Hematopoietic multipotent progenitor cell (in vitro differentiated cells): ENCODE measurements at places on chromosomes 6 and 20.

DNA sequence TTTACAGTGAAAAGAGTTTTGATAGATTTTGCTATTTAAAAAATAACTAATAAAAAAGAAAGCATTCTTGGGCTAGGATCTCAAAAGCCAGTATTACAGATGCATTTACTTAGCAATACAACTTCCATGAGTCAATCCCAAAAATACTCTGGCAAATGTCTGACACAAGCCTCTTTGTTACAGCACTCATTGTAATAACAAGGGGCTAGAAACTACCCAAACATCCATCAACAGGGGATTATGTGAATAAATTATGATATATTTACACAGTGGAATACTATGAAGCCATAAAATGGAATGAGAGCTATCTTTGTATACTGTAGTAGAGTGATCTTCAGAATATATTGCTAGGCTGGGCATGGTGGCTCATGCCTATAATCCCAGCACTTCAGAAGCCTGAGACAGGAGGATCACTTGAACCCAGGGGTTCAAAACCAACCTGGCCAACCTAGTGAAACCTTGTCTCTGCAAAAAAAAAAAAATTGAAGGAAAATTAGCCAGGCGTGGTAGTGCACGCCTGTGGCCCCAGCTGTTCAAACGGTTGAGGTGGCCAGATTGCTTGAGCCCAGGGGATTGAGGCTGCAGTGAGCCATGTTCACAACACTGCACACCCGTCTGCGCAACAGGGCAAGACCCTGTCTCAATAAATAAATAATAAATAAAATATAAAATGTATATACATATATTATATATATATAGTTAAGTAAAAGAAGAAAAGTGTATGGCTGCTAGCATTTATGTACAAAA is 34.7 kb upstream of the TOP1 start:
- DNase-seq: no peak

DNA sequence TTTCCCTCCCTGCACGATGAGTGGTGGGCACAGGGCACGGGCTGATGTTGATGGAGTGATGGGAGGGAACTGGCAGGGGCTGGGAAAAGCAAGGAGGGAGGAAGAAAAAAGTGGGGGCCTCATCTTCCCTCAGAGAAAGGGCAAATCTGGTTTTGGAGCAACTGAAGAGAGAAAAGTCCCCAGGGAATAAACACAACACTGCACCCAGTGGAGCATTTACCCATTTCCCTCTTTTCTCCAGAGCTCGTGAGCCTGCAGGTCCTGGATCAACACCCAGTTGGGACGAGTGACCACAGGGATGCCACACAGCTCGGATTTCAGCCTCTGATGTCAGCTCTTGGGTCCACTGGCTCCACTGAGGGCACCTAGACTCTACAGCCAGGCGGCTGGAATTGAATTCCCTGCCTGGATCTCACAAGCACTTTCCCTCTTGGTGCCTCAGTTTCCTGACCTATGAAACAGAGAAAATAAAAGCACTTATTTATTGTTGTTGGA is 11.4 kb downstream of the MICA start:
- DNase-seq: no peak

DNA sequence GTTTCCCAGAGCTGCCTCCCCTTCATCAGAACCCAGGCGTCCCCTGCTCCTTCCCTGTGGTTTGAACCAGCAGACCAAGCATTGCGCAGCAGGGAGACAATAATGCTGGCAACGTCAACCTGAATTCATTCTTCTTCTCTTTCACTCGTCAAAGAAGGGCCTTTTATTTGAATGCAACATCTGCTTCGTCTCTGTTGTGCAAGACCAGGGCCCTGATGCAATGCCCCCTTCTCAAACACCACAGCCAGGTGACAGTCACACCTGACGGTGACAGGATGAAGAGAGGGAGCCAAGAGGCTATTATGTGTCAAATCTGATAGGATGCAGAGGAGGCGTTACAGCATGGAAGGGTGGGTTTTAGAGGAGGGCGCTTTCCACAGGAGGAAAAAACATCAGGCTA is 8.0 kb downstream of the INSM1 start:
- DNase-seq: no peak

DNA sequence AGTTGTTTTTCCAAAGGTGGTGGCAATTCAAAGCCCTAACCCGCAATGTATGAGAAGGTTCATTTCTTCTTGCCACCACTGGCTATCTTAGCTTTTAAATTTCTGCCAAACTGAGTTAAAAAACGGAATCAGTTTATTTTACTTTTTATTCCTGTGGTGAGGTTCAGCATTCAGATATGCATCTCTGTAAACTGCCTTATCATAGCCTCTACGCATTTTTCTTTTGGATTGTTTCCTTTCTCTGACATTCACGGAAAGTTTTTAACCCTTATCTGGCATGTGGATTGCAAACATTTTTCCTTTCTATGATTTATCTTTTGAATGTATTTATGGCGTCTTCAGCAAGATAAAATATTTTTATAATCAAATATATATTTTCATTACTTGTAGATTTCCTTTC is 37.7 kb downstream of the AK9 start:
- peak; percentile 26 for DNase-seq

DNA sequence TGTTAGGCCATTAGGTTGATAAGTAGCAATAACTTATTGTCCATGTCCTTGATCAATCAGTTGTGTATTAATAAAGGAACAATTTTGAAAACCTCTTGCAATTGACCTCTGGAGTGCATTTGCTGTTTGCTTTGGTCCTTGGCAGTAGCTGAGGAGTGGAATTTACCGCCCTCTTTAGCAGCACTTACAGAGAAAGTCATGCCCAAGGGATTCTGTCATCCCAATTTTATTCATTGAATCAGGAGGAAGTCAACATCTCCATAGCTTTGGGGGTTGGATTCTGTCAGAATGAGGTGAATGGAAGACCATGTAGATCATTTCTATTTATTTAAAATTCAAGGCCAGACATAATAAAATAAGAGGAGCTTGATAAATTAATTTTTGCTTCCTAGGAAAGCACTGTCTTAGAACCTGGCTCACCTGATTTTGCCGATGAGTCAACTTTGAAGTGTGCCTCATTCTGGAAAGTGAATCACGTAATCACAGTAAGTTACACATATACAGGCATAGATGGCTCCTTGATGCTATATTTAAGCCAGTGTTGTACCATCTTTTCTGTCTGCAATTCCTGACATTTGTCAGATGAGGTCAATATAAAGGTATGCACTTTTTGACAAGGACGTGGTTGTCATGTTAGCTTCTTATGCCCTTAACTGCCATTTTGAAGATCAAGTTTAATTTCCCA is 128.7 kb upstream of the MLIP start:
- no peak for DNase-seq

GRCh38 chr20:31967830-31968249 is at the start of gene XKR7:
Gene XKR7 (plus strand): TSS chr20:31968151. CDS start chr20:31968176, 25 bp downstream.
- DNase-seq: no peak

GRCh38 chr20:59015411-59015810 is 3.8 kb upstream of the TUBB1 start:
- DNase-seq: no peak

DNA sequence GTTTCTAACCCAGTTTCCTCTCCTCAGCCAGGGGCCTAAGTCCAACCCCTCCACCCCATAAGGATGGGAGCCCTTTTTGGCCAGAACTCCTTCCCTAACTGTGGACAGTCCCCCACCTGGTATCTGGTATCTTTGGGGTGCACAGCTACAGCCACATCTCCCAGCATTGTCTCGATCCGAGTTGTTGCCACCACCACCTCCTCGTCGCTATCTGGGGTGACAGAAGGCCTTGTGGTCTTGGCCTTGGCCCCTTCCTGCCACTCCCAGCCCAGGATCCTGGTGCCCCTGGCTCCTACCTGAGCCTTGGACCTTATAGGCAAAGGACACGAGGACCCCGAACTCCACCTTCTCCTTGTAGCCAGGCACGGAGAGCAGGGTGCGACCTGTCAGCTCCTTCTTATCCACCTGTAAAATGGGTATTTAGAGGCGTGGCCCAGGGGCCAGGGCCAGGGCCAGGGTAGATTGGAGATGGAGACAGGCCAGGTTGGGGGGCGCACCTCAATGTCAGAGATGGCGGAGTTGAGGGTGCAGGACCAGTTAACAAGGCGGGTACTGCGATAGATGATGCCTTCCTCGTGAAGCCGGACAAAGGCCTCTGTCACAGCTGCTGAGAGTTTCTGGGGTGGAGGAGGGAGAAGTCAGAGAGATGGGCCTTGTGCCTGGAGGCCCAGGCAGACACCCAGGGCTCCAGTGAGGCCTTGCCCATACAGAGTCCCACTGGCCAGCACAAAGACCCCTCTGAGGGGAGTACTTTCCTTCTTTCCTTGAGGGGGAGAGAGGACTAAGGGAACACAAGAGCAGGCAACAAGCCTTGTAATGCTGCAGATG is 7.2 kb upstream of the VWA7 start:
- DNase-seq: no peak

- no peak for DNase-seq
These were observed 70.6 kb upstream of the PMEPA1 start for GRCh38 chr20:57780398-57780797.

GRCh38 chr6:358432-358831 is 33.1 kb upstream of the IRF4 start:
- DNase-seq: no peak

DNA sequence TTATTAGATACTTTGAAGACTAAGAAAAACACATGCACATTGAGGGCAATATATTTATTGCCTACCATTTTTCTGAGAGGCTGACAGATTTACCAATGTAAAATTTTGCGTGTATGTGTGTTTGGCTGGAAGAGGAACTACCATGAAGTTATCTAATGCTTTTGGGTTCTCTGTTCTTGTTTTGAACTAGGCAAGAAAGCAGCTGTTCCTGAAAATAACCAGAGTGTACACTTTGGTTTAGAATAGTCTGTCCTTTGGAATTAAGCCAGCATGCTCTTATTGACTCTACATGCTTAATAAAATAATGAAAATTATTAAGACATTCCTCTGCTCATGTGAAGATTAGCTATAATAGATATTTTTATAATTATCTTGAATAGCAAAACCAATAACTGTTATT is 129.2 kb downstream of the MYB start:
- DNase-seq: no peak

- no peak for DNase-seq
These were observed 19.3 kb downstream of the HIVEP2 start for GRCh38 chr6:142925575-142926110.

DNA sequence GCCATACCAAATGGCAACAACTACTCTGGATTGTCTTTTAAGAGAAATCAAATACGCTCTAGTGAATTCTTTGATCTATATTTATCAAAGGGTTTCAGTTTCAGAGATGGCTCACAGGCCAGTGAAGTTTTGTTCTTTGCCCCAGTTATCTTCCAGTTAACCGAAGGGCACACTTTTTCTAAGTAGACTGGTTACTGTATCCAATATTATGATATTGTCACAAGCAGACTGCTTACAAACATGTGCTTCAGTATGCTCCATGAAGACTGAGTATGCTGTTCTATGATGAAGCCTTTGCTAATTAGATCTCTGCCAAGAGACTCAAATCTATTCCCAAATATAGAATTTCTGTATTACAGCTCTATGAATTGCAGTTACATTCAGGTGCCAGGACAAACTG is 181.1 kb downstream of the REV3L start:
- no peak for DNase-seq

DNA sequence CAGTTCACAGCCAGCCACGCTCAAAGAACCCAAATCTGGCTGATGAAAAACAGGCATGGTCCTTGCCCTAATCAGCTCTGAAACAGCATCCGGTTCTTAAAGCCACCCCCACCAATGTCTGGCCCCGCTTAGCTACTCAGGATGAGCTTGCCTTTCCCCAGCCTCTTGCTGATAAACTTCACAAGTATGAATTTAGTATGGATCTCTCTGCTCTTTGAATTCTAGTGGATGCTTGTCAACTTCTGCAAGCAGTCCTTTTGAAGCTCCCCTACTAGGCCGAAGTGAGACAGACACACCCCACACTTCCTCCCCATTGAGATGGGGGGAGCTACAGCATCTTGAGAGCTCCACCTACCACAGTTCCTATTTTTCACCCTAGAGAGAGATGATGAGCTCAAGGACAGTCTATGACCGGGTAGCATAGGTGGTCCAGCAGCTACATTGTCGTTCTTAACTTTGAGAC is 36.7 kb downstream of the EBF4 start:
- DNase-seq: peak; percentile 74

DNA sequence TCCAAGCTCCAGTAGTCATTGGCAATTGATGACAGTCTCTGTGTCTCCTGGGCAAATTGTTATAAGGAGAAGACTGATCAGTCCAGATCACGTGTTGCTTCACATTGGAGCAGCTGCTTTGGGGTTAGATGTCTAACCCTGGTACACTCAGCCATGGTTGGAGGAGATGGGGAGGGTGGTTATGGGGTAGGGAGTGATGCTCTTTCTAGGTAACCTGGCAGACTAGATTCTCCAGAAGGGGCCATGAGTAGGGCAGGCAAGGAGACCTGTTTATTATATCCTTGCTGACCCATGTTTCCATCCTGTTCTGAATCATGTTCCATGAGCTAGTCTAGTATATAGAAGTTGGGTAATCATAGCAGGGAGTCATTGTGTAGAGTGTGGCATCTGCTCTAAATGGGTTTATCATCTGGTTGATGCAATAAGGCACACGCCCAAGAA is 50.8 kb upstream of the BACH2 start:
- DNase-seq: no peak

- no peak for DNase-seq
These were observed 39.0 kb downstream of the B4GALT5 start for GRCh38 chr20:49674383-49675352.

DNA sequence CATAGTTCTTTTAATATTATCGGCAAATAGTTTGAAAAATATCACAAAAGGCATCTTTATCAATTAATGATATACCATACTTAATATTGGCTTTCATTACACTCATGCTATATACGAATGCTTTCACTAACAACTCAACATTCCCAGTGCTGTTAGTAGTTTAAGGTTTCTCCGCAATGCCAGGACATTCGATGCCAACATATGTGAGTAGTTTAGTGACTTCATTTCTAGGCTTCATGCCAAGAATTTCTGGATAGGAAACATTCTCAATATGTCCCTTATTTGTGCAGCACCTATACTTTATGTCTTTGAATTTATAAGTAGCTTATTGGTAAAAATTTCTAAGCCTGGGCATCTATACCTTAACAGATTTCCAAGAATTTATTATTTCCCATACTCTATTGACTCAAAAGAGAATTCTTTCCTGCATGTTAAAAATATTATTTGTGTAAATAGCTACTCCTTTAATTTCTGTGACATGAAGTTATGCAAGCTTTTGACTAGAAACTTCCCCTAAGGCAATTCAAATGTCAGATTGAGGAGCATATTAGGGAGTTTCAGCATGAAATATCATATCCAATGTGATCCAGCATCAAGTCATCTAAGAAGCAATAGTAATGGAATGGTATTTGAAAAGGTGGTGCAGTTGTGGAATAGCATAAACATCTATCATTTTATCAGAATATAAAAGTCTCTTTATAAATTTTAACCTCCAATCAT is 236.0 kb upstream of the STXBP5 start:
- DNase-seq: no peak

- DNase-seq: no peak
These were observed 19.7 kb upstream of the TLDC2 start for GRCh38 chr20:36856195-36856594.
